ENCODE measurements at places on chromosomes 7 and 10. TPM values are rescaled to one million over a fixed set of nuclear protein-coding genes. Genes with fewer than 3 reads are reported as not detected.
A peak's percentile ranks its signal among the peaks of the same experiment; 100 is the strongest.

- H3K4me3 ChIP-seq = no peak overlapping the region
- no peaks in the 10 kb centered on the region for H3K4me1 ChIP-seq
- no peak overlapping the region for H3K27ac ChIP-seq
- no peaks in the 10 kb centered on the region for H3K27me3 ChIP-seq
Measured at GRCh38 chr10:96651998-96652431, 65.2 kb upstream of the TM9SF3 start.

- H3K27ac ChIP-seq = no peak overlapping the region
- H3K36me3 ChIP-seq = no peaks in the 10 kb centered on the region
- H3K4me3 ChIP-seq = no peak overlapping the region
Measured at GRCh38 chr10:80988755-80989154, 451.1 kb downstream of the SH2D4B start.

DNA sequence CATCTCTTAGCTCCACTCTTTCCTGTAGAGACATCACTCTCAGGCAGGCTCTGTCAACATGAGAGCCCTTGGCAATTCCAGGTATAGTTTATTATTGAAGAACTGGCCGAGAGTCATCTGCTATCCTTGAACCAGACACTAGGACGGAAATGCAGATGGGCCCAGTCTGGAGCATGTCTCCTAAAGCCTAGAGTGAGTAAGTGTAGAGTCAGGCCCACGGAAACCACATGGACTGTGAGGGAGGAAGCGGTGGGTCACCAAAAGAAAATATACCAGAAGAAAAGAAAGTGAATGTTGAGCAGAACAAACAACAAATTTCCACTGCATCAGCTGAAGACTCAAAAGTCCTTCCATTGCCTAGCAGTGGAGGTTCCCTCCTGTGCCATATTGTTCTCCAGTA is 15.7 kb upstream of the RELN start:
- no peaks in the 10 kb centered on the region for H3K27me3 ChIP-seq
- no peak overlapping the region for H3K4me3 ChIP-seq
- DNase-seq = no peak
- no peak overlapping the region for H3K27ac ChIP-seq
- no peaks in the 10 kb centered on the region for H3K36me3 ChIP-seq

DNA sequence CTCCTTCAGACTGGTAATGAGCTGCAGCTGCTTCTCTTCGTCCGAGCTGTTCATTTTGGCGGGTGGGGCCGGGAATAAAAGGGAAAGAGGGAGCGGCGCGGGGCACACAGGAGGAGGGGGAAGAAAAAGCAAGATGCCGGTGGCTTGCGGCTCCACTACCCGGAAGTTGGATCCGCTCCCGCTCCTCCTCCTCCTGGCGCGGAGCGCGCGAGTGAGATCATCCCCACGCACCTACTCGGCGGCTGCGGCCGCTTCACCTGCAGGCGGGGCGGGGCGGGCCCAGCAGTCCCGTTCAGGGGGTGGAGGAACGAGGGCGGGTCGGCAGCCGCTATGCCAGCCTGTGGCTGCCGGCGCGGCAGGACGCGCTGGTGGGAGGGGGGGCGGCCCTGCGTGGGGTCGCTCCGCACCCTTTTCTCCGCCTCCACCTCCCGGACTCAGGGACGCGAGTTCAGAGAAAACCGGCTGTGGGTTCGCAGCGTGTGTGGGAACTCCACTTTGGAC is at the start of gene SHTN1:
TSS of gene SHTN1 (minus strand) at position 162 of the 501 bp plus-strand sequence. CDS start at position 54, 108 bp downstream.
- peak within 1 kb of the TSS; percentile 87 for H3K4me3 ChIP-seq
- DNase-seq = peak; percentile 7
- no peaks in the 10 kb centered on the region for H3K27me3 ChIP-seq
- H3K4me1 ChIP-seq = peaks cover 7% of the 10 kb centered on the region
- peak within 1 kb of the TSS; percentile 69 for H3K27ac ChIP-seq
- H3K36me3 ChIP-seq = no peaks in the 10 kb centered on the region

DNA sequence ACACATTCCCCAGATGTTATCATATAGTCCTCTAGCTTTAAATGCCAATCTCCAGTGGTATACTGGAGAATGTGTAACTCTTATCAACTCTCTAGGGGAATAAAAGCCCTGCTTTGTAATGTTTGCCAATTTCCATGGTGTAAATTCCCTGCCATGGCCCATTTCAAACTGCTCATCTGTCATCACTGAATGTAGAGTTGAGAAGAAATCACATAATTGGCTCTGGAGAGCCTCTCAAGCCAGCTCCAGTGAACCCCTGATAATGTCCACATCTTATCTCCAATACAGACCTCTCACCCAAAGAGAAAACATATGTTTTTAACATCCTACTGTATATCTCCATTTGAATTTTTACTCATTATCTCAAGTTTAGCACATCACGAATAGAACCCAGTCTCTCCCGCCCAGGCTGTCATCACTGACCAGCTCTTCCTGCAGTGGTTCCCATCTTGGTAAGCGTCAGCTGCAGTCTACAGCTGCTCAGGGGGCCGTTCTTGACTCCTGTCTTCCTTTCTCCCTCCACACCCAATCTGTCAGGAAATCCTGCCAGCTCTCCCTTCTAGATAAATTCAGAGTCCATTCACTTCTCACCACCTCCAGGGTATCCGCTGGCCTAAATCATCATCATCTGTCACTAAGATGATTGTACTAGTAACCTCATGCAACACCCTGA is 332.4 kb downstream of the FRMD4A start:
- no peak overlapping the region for H3K4me3 ChIP-seq
- H3K27ac ChIP-seq = no peak overlapping the region
- no peaks in the 10 kb centered on the region for H3K27me3 ChIP-seq
- DNase-seq = no peak
- no peaks in the 10 kb centered on the region for H3K36me3 ChIP-seq

DNA sequence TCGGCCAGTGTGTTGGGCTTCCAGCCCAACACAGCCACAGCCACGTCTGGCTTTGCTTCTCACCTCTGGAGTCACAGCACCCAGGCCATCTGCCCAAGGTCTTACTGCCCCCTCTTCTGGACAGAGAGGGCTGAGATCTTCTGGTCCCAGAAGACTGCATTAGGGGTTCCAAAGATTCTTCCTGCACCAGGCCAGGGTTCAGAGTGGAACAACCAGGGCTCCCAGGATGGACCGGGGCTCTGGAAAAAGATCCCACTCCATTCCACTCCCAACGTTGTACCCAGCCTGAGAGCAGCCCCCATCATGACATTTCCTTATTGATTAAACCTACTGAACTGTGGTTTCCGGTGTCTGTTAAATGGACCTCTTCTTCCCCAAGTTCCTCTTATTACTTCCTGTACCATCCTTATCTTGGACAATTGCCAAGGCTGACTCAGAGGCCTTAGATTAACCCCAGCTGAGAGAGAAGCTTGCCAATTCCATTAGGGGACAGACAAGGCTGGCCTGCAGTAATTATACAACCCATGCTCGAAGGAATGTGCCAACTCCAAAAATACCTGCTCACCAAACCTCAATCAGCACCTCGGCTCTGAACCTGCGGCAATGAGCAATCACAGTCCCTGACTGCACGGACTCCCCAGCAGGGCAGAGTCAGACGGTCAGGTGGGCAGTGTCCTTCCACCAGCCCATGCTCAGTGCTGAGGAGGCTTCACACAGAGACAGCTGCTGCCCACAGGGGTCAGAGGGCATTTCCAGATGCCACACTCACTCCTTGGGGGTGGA is 47.9 kb upstream of the NPFFR1 start:
- no peak overlapping the region for H3K27ac ChIP-seq
- no peaks in the 10 kb centered on the region for H3K27me3 ChIP-seq
- H3K4me3 ChIP-seq = no peak overlapping the region
- peaks cover 16% of the 10 kb centered on the region for H3K4me1 ChIP-seq
- DNase-seq = peak; percentile 33

GRCh38 chr7:1675036-1675671 is 5.1 kb downstream of the ELFN1 start:
- H3K27me3 ChIP-seq = peaks cover 12% of the 10 kb centered on the region
- no peak for DNase-seq
- no peak overlapping the region for H3K27ac ChIP-seq
- no peak overlapping the region for H3K4me3 ChIP-seq
- H3K4me1 ChIP-seq = peaks cover 5% of the 10 kb centered on the region
- H3K36me3 ChIP-seq = no peaks in the 10 kb centered on the region

GRCh38 chr7:3028071-3028757 is 15.5 kb downstream of the CARD11 start:
- H3K27ac ChIP-seq = peak overlapping the region; percentile 49
- peak; percentile 28 for DNase-seq
- no peaks in the 10 kb centered on the region for H3K36me3 ChIP-seq
- H3K4me3 ChIP-seq = peak overlapping the region; percentile 61

DNA sequence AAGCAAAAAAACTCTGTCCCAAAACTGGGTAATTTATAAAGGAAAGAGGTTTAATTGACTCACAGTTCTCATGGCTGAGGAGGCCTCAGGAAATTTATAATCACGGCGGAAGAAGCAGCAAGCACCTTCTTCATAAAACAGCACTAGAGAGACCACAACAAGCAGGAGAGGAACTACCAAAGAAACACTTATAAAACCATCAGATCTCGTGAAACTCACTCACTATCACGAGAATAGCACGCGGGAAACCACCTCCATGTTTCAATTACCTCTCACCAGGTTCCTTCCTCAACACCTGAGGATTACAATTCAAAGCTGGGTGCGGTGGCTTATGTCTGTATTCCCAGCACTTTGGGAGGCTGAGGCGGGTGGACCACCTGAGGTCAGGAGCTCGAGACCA is 48.5 kb downstream of the PDIA4 start:
- H3K27ac ChIP-seq = no peak overlapping the region
- H3K27me3 ChIP-seq = no peaks in the 10 kb centered on the region
- DNase-seq = no peak
- no peaks in the 10 kb centered on the region for H3K36me3 ChIP-seq

DNA sequence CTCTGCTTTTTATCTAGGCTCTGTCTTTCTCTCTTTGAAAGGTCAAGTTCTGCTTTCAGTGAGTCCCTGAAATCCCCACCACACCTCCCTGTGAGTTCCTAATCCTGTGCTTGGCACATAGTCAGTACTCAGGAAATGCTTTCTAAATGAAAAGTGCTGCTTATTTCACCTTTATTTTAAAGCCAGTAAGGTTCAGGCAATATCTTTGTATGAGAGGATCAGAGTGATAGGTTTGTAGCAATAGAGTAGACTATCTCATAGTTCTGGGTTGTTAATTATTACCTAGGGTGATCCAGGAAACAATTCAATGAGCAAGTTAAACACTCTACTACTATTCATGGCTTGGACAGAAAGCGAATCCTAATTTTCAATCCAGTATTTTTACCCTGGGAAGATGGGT is 7.4 kb upstream of the LAMB1 start:
- H3K4me3 ChIP-seq = no peak overlapping the region
- no peak for DNase-seq
- no peaks in the 10 kb centered on the region for H3K36me3 ChIP-seq
- H3K4me1 ChIP-seq = no peaks in the 10 kb centered on the region
- H3K27ac ChIP-seq = no peak overlapping the region
- no peaks in the 10 kb centered on the region for H3K27me3 ChIP-seq

DNA sequence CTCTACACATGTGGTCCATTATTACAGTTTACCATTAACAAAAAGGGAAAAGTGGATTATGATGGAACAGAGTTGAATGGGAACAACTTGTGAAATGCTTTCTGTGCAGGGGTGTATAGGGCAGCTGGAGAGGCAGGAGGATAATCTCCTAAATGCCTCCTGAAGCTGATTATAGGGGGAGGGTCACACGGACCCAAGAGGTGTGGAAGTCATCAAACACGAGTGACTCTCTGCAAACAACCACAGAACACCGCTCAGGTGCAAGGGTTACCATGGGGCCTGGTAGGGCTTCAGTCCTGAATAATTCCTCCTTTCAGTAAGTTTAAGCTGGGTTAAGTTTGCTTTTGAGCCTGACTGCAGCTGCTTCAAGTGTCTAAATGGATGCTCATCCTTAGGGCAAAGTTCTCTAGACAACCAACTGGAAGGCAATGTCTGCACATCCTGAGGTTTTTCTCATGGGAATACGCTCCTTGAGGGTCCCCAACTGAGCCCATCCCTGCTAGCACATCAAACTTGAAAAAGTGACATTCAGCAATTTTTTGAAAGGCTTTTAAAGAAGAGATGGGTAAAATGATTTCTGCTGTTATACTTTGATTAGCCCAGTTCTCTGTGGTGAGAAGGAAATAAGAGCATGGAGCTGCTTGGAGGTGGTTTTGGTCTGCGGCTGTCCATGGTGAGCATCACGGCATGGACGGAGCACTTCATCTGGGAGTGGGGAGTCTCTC is 1.9 kb downstream of the PDE6C start:
- DNase-seq = no peak
- no peaks in the 10 kb centered on the region for H3K36me3 ChIP-seq
- H3K27ac ChIP-seq = no peak overlapping the region
- no peaks in the 10 kb centered on the region for H3K27me3 ChIP-seq
- no peak overlapping the region for H3K4me3 ChIP-seq
- H3K4me1 ChIP-seq = no peaks in the 10 kb centered on the region

- H3K4me1 ChIP-seq = peaks cover 49% of the 10 kb centered on the region
- H3K36me3 ChIP-seq = no peaks in the 10 kb centered on the region
- no peak overlapping the region for H3K4me3 ChIP-seq
- no peak for DNase-seq
- no peaks in the 10 kb centered on the region for H3K27me3 ChIP-seq
Measured at GRCh38 chr10:87545783-87546182, 41.1 kb downstream of the MINPP1 start.

- H3K36me3 ChIP-seq = no peaks in the 10 kb centered on the region
- no peak overlapping the region for H3K27ac ChIP-seq
- DNase-seq = no peak
- no peak overlapping the region for H3K4me3 ChIP-seq
- peaks cover 20% of the 10 kb centered on the region for H3K4me1 ChIP-seq
Measured at GRCh38 chr7:75628055-75628454, 110.7 kb downstream of the HIP1 start.

- H3K27ac ChIP-seq = peak overlapping the region; percentile 59
- peaks cover 4% of the 10 kb centered on the region for H3K4me1 ChIP-seq
- no peaks in the 10 kb centered on the region for H3K36me3 ChIP-seq
- H3K4me3 ChIP-seq = peak overlapping the region; percentile 60
- no peaks in the 10 kb centered on the region for H3K27me3 ChIP-seq
- no peak for DNase-seq
Measured at GRCh38 chr10:31947144-31947926, 18.7 kb upstream of the ARHGAP12 start.

GRCh38 chr7:32381024-32381601 is 109.1 kb downstream of the LSM5 start:
- no peak overlapping the region for H3K4me3 ChIP-seq
- no peak overlapping the region for H3K27ac ChIP-seq
- H3K4me1 ChIP-seq = no peaks in the 10 kb centered on the region
- DNase-seq = no peak

GRCh38 chr10:133343558-133343957 is 3.6 kb upstream of the PRAP1 start:
- H3K27me3 ChIP-seq = no peaks in the 10 kb centered on the region
- no peak overlapping the region for H3K27ac ChIP-seq
- H3K36me3 ChIP-seq = no peaks in the 10 kb centered on the region
- H3K4me1 ChIP-seq = no peaks in the 10 kb centered on the region
- DNase-seq = no peak
- no peak overlapping the region for H3K4me3 ChIP-seq

- H3K4me1 ChIP-seq = no peaks in the 10 kb centered on the region
- no peaks in the 10 kb centered on the region for H3K27me3 ChIP-seq
- H3K36me3 ChIP-seq = no peaks in the 10 kb centered on the region
- peak overlapping the region; percentile 63 for H3K4me3 ChIP-seq
Measured at GRCh38 chr7:128909625-128910568, 612 bp downstream of the KCP start.

GRCh38 chr7:29485339-29486190 is 78.1 kb upstream of the PRR15 start:
- H3K4me3 ChIP-seq = no peak overlapping the region
- DNase-seq = no peak
- H3K27ac ChIP-seq = peak overlapping the region; percentile 66
- no peaks in the 10 kb centered on the region for H3K27me3 ChIP-seq
- no peaks in the 10 kb centered on the region for H3K36me3 ChIP-seq

The LIPA gene
- 44.2 TPM for total RNA-seq

The ZP3 gene
- total RNA-seq = 1.6 TPM

The SPDYE5 gene
- not detected for total RNA-seq

The ELOVL3 gene
- total RNA-seq = not detected

Measured in thoracic aorta (tissue), 2 donors.